Ureter (tissue), 1 donor: ENCODE measurements at places on chromosomes 13 and 19. TPM values are rescaled to one million over a fixed set of nuclear protein-coding genes. Genes with fewer than 3 reads are reported as not detected.

The GRK1 gene
- not detected for total RNA-seq

The CEACAM16 gene
- total RNA-seq: not detected

DNA sequence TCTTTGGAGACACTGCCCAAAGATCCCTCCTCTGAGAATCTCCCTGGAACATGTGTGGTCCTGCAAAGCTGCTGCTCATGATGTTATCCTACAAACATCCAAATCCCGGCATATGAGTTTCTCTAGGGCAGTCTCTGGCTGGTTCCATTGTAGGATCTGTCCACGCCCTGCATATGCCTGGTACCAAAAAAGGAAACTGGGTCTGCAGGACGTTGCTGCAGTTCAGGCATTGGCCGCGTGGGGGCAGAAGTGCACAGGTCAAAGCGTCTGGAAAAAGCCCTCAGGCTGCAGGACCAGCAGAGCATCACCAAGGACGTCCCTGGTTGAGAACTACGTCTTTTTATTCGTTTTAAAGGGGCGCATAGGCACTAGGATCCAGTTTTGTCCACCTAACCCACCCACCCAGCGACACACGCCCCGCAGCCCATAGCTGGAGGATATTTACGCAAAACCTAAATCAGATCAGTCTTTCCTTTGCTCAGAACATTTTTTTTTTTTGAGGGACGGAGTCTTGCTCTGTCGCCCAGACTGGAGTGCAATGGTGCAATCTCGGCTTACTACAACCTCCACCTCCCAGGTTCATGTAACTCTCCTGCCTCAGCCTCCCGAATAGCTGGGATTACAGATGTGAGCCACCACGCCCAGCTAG lies 12.9 kb upstream of the ZNF564 start:
- peak; percentile 93 for DNase-seq

DNA sequence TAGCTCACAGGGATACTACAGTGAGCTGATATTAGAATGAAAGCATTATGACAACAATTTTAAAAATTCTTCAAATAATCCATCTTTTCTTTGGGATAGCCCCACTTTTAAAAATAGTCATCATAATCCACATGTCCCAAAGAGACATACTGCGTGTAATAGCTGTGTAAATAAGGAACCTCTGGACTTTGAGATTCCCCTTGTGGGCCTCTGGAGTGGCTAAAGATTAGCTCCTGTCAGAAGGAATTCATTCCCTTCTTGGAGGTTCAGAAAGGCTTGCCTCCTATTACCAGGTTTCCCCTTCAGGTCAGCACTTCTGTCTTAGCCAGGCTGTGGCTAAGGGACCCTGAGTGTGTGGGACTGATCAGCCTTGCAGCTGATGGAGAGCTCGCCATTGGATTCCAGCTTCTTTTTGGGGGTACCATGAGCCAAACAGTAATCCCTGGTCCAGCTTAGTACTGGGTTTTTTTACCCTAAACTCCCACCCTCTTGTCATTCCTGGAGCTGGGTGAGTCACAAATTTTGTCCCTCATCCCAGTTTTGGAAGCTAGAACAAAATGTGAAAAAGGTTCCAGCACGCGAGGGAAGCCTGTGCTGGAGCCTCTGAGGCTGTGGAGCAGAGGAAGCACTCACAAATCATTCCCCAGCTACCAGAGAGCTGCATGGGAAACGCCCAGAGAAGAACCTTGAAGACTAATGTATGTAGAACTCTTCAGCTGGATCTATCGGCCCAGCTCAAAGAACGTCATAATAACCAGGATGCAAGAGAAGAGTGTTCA lies 96.7 kb downstream of the RNASEH2B start:
- DNase-seq: no peak

GRCh38 chr19:49677231-49677900 lies at the start of gene PRMT1:
PRMT1 (plus strand) TSS chr19:49677271; CDS start chr19:49677281, 10 bp downstream.
- no peak for DNase-seq

DNA sequence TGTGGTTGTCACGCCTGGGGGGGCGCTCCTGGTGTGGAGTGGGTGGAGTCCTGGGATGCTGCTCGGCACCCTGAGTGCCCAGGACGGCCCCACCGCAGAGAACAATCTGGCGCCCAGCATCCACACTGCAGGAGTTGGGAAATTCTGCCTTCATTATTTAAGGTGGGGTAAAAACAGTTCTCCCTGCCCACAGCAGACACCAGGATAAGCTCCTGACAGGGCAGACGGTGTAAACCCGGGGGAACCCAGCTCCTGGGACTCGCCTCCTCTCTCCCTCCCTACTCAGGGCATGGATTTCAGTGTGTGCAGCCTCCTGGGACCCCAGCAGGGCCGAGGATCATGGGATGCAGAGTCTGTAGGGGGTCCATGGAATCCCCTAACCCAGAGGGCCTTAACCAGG lies 7.7 kb upstream of the WDR18 start:
- no peak for DNase-seq

DNA sequence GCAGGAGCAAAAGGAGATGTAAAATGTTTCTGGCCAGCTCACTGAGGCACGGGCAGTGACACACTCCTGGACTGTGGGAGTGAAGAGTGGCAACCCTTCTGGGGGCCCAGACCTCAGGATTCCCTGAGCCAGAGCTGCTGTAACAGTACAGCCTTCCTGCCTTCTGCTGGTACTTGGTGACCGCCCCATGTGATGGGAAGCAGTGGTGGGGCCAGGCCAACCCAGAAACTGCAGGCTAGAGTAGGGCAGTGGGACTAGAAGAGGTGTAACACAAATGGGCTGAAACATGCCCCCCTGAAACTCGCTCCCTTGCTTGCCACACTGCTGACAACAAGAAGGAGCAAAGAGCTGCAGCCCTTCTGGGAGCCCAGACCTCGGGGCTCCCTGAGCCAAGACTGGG lies 217.1 kb upstream of the TRPC4 start:
- no peak for DNase-seq

The ZNF737 gene
- 65.6 TPM for total RNA-seq

The DACT3 gene
- total RNA-seq: 25.6 TPM

The NCLN gene
- 69.2 TPM for total RNA-seq

The DIRAS1 gene
- 1.6 TPM for total RNA-seq

- DNase-seq: peak; percentile 40
Observed at GRCh38 chr19:34508540-34508939, 27.0 kb downstream of the WTIP start.

The PLPP2 gene
- 64.5 TPM for total RNA-seq
